Type B pancreatic cell (in vitro differentiated cells): ENCODE measurements at places on chromosomes 4 and X.

DNA sequence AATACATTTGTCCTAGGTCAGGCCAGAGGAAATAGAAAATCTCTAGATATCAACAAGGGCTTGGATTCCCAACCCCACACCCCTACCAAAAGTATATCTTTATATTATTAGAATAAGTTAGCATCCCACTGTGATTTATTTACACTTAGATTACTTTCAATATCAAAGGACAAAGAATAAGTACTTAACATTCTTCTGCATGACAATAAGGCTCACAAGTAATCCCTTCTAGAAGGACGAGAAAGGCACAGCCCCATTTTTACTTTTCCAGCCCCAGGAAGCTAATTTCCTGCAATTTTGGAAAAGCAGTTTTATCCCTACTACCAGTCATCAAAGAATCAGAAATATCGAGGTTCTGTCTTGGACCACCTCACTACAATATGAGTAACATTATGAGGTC, 14.1 kb upstream of the SLITRK2 start:
- DNase-seq, result no peak

GRCh38 chr4:146787731-146788130, 149.0 kb downstream of the POU4F2 start:
- no peak for DNase-seq

GRCh38 chrX:114582698-114583395, 1.0 kb upstream of the HTR2C start:
- DNase-seq, result no peak

DNA sequence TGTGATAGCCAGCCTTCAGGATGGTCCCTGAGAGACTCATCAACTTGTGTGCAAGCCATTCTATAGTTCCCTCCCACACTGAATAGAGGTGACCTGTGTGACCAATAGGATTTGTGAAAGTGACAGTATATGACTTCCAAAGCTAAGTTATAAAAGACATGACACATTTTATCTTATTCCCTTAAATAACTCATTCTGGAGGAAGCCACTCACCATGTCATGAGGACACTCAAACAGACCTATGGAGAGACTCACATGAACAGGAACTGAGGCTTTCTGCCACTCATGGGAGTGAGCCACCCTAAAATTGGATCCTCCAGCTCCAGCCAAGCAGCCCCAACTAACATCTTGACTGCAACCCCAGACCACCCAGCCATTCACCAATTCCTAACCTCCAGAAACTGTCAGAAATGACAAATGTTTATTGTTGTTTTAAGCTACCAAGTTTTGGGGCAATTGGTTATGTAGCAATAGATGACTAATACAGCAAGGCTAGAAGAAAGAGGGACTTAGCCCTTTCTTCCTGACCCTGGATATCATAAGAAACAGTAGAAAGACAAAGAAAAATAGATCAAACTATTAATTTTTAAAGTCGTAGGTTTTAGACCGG, 9.0 kb upstream of the CHIC2 start:
- no peak for DNase-seq

- DNase-seq, result no peak
These were observed 21.3 kb upstream of the CXCL6 start for GRCh38 chr4:73815145-73815544.

GRCh38 chr4:173536808-173537429, 6.9 kb upstream of the HAND2 start:
- DNase-seq, result no peak

DNA sequence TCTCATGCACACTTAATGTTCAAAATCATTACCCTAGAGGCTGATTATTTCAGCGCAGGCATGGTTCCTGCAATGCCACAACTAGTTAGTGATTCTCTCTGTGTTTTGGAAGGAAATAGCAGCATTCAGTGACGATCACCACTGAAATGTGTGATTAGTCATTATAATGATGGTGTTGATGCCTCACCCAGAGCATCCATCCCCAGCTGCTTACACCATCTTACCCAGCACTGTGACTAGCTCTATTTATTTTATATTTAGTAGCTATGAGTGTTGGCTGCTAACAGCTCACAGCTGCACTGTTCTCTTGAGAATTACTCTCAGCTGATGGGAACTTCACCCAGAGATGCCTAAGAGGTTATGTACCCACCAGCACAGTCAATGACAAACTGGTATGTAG, 60.5 kb upstream of the TSPAN7 start:
- no peak for DNase-seq

- DNase-seq, result no peak
These were observed 22.5 kb downstream of the PPA2 start for GRCh38 chr4:105451346-105451745.

DNA sequence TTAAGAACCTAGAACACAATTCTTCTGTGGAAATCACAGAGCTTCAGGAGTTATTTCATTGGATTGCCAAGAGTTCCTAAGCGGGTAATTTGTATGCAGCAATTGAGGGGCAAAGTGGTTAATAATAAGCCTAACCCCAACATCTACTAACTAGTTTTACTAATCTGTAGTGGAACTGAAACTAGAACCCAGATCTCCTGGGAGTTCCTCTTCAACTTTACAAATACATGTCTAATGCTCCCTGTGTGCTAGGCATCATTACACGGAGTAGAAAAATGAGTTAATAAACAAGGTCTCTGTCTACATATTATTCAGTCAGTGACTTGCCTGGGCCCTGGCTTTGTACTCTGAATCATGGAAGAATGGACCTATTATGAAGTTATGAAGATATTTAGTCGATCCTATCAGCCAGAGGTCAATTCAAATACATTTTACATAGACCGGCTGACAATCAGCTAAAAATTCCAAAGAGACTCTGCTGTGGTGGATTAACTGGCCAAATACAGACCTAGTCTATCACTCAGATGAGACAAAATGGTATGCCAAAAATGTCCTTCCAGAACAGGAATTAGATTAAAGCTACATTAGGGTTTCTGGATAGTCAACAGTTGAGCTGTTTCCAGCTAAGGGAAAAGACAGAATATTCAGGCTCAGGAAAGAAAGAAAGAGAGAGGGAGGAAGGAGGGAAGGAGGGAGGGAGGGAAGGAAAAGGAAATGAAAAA, 326.0 kb downstream of the FBXW7 start:
- DNase-seq, result no peak

DNA sequence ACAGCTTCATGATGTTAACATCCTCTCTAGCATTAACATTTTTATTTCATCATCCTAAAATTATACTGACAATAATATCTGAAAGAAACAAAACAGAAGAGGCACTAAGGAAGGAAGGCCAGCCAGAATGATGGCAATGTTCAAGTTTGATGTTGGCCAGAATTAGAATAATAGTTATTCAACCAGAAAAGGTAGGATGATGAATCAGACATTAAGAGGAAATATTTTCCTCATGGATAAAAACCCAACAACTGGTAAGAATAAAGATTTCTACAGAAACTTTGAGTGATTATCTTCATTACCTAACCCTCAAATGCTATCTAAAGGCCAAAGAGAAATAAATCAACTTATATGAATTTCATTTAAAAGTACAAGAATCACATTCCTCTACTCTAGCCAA, 105.2 kb downstream of the PDE5A start:
- DNase-seq, result no peak

DNA sequence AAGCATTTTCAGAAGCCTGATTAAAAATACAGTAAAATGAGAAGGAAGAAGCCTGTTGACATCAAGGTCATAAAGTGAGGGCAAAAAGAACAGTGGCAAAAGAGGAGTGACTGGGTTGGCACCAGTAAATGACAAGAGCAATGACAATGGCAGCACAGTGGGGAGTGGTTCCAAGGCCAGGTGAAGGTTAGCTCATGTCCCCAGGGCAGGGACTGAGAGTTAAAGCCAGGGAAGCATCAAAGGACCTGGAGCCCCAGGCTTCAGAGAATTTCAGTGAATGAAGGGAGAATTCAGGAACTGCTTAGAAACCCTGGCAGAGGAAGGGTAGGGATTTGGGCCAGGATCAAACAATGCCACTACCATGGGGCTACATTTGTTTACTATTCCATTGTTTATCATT, 8.8 kb upstream of the PIGA start:
- no peak for DNase-seq
